ENCODE measurements at places on chromosomes 16 and 17.

GRCh38 chr16:57867000-57867561 lies 64.8 kb upstream of the KIFC3 start:
- peak; percentile 22 for DNase-seq

DNA sequence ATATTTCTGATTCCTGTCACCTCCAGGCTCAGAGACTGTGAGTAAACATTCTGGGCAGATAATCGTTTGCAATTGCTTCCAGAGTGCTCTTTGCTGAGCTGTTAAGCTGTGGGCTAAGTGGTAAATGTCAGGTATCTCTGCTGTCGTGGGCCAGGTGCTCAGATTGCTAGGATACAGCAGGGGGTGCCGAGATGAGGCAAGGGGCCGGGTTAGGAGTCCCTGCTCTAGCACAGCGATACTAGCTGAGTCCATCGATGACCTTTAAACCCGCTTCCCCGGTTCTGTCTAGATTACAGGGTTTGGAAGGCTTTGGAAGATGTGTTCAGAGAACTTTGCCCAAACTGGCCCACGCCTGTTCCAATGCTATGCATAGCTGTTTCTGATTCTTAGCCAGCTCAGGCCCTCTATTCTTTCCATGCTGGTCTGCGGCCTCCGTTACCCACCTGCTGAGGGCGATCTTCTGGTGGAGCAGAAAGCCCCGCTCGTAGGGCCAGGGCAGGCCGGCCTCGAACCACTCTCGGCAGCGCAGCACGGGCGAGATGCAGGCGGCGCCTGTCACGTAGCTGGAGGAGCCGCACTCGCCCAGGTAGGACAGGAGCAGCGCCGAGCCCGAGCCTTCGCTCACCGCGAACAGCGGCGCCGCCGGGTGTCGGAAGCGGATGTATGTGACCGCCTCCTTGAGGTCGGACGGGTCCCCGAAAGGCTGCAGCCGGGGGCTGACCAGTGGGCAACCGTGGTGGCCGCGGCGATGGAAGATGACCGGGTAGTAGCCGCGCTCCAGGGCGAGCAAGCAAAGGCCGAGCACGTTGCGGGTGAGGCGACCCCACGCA lies 979 bp downstream of the ABHD15 start:
- no peak for DNase-seq

DNA sequence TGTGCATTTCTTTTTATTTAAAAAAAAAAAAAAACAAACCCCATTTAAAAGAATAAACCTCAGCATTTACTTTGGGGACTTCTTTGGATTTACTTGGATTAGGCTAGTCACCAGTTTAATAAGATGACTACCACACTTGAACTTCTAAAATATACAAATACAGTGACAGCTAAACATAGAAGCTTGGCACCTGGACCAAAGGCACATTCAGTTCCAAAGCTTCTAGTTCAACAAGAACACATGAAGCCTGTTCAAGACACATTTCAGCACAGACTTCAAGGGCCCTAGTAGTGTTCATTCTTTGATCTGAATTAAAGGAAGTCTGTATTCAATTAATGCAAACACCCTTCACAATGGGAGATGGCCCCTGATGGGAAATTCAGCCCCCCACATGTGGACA lies 11.6 kb upstream of the ROGDI start:
- no peak for DNase-seq

DNA sequence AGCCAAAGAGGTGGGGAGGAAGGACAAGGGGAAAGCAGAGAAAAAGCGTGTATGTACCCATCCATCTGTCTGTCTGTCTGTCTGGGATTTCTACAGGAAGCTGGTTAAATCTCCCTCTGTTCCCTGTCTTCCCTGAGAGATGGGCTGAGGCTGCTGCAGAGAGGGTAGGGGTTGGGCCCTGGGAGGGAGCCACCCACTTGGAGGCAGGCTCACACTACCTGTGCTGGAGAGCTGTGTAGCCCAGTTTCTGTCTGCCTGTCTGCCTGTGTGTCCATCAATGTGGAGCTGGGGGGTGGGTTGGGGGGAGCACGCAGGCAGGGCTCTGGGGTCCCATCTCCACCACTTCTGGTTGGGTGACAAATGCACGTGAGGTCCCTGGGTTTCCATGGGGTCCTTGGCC lies 18.6 kb upstream of the C17orf113 start:
- no peak for DNase-seq

DNA sequence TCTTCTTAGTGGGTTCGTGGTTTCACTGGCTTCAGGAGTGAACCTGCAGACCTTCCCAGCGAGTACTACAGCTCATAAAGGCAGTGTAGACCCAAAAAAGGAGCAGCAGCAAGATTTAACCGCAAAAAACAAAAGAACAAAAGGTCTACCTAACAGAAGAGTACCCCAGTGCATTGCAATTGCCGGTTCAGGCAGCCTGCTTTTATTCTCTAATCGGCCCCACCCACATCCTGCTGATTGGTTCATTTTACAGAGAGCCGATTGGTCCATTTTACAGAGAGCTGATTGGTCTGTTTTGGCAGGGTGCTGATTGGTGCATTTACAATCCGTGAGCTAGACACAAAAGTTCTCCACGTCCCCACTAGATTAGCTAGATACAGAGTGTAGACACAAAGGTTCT lies 2.0 kb upstream of the ARRB2 start:
- DNase-seq, result peak; percentile 17

- no peak for DNase-seq
Observed at GRCh38 chr17:27475981-27476895, 20.0 kb downstream of the KSR1 start.

DNA sequence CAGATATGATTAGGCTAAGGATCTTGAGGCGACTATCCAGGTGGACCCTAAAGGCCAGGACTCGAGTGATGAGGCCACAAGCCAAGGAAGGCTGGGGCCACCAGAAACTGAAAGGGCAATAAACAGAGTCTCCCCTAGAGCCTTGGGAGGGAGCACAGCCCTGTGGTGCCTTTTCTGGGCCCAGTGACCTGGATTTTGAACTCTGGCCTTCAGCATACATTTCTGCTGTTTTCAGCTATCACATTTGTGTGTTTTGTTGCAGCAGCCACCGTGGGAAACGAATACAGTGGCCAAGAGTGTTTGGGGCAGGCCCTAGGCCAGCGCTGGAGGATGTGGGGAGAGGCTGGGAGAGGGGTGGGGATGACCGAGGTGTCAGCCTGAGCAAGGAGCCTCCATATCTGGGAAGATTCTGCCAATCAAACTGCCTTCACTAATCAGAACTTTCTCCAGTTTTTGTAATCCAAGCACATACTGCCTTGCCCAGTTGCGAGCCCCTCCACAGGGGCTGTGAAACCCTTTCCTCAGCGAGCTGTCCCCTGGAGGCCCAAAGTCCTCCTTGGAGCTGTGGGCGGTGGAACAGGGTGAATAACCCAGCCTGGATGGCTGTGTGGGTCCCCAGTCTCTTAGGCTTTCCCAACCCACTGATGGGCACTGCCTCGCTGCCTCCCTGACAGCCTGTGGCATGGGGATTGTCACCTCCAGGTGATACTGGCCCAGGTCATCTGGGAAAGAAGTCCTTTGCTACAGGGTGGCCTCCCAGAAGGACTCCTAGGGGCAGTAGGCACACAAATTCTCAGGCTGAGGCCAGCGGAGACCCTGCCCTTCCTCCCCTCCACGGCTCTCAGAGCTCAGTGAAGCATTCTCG lies 16.8 kb downstream of the B9D1 start:
- DNase-seq, result no peak

Measured in fibroblast of skin of right biceps (primary cell).